ENCODE measurements at places on chromosomes 7 and 10.
A peak's percentile ranks its signal among the peaks of the same experiment; 100 is the strongest.

- DNase-seq: no peak
Observed at GRCh38 chr10:80414142-80414895, 6.0 kb downstream of the PRXL2A start.

GRCh38 chr10:436013-436697 is 253.3 kb downstream of the DIP2C start:
- no peak for DNase-seq

GRCh38 chr7:122803323-122803722 is 82.9 kb downstream of the CADPS2 start:
- no peak for DNase-seq

GRCh38 chr10:132910901-132911785 is 31.2 kb downstream of the CFAP46 start:
- DNase-seq: no peak

DNA sequence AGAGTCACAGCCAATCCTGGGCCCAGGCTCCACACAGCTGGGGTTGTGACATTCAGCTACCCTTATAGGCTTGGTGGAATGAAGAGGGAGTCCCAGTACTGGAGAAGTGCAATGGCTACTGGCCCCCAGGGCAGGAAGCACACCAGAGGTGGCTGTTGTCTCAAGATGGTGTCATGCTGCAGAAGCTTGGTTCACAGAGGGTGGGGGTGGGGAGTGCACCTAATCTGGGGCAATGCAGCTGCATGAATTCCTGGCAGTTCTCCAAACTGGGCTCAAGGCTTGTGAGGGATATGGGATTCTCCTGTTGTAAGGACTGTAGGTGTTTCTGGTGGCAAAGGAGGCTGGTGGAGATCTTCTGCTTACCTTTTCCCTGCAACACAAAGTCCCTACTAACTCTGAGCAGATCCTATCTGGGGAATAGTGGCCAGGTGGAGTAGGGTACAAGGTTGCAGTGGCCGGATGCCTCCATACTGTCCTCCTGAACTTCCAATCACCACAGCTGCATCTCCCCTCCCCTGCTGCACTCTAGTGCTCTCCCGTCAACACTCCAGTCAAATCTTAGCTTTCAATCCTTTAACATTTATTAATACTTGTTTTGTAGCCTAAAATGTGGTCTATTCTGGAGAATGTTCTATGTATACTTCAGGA is 27.4 kb upstream of the PLA2G12B start:
- DNase-seq: no peak

DNA sequence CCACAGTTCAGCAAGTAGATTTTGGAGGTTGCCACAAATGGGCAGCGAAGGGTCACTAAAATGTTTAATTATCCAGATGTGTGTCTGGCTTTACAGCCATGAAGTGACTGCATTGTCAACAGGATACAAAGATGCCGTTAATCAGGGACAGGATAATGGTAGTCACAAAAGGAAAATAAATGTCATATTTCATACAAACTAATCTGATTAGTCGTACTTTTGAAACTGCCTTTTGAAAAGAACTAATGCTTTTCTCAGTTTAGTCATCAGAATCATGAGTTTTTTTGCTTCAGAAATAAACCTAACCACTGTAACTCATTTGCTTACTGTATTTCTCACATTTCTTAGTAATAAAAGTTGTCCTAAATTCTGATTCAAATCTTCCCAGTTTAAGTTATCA is 22.2 kb upstream of the WNT16 start:
- DNase-seq: no peak

DNA sequence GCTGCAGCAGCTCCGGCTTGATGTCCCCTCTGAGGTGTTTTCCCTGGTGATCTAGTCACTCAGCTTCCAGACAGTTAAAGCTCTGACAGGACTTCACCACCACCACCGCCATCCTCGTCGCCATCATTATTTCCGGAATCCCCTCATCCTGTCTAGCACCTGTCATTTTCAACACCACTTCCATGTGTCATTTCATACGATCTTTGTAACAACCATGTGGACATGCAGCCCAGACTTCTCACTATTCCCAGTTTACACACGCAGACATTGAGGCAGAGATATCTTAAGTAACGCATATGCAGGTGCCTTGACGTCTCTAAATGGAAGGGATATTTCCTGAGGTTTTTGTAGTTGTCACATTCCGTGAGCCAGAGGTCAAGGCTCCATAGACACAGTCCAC is 530.6 kb upstream of the FOXK1 start:
- DNase-seq: no peak

DNA sequence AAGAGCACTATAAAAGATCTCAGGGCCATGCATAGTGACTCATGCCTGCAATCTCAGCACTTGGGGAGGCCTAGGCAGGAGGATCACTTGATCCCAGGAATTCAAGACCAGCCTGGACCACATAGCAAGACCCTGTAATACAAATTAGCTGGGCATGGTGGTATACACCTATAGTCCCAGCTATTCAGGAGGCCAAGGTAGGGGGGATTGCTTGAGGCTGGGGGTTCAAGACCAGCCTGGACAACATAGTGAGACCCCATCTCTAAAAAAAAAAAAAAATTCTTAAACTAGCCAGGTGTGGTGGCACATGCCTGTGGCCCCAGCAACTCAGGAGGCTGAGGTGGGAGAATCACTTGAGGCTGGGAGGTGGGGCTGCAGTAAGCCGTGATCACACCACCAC is 15.8 kb downstream of the STYXL1 start:
- no peak for DNase-seq

GRCh38 chr7:82049891-82050533 is 280.2 kb upstream of the HGF start:
- DNase-seq: no peak

GRCh38 chr7:3020416-3020815 is 23.3 kb downstream of the CARD11 start:
- no peak for DNase-seq

DNA sequence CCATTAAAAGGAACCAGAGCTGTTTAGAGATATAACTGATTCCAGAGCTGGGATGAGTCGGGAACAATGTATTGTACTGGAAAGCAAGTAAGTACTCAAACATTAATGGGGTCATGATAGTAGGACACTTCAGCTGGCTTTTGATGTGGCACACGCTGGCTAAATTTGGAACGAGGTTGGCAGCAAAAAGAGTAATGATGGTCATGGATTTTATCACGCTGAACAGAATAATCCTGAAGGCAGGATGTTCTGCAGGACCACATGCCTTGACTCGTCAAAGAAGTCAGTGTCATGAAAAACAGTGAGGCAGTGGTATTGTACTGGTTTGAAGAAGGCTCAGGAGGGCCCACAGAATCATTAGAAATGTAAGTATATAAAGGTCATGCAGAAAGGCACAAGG is 220.3 kb downstream of the SNX13 start:
- DNase-seq: no peak

DNA sequence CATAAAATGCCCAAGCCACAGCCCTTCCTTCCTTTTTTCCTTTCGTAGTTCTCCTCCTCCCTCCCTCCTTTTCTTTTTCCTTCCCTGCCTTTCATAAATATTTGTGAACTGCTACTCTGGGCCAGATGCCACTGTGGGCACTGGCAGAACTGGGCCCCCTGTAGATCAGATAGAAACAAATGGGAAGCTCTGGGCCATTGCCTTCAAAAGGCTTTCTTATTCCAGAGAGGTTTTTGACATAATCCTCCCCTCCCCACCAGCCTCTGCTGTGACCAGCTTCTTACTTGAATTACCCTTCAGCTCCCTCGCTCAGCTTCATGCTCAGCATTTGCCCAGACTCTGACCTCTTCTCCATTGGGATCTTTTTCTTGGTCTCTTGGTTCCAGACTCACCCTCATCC is 886.8 kb downstream of the LRMDA start:
- DNase-seq: no peak

- peak; percentile 17 for DNase-seq
Observed at GRCh38 chr7:150631084-150631826, 930 bp downstream of the GIMAP6 start.
